ENCODE measurements at places on chromosomes 5 and 9. TPM values are rescaled to one million over a fixed set of nuclear protein-coding genes. Genes with fewer than 3 reads are reported as not detected.

- DNase-seq = no peak
These were observed 894 bp downstream of the FST start for GRCh38 chr5:53481159-53481886.

- no peak for DNase-seq
These were observed 34.9 kb upstream of the TEK start for GRCh38 chr9:27073841-27074728.

DNA sequence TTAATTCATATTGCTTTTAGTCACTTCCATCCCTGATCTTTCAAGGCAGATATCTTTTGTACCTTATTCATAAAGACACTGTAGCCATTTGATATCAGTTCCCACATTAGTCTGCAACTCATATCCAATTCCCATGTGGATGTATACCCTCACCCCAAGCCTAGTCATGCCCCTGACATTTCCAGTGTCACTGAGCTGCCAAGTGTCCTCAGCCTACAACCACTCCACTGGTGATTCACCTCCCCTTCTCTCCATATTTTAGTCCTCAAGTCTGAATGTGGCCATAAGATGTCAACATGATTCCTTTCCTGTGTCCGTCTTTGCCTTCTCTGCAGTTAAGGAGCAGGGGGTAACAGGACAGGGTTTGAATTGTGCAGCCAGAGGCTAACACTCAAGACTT, 346.9 kb downstream of the RAB3C start:
- no peak for DNase-seq

GDF9 gene
- 0.70 TPM for total RNA-seq

- DNase-seq = no peak
These were observed 305.7 kb downstream of the ACTL7B start for GRCh38 chr9:108550106-108550505.

DNA sequence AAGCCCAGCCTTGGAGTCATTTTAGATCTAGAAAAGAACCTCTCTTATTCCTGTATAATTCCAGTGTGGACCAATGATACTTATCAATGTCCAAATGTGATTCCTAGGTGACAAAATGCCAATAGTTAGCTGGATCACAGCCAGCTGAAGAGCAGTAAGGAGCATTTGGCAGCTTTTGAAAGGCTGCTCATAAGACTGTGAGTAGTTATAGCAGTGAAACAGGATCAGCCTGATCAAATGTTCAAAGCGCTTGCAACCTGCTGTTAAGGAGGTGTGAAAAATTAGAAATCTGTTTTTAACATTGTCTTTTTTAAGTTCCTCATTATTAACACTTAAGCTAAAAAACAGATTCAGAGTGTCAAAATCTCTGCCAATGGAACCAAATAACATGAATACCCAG, 85.1 kb downstream of the SSBP2 start:
- DNase-seq = no peak

DNA sequence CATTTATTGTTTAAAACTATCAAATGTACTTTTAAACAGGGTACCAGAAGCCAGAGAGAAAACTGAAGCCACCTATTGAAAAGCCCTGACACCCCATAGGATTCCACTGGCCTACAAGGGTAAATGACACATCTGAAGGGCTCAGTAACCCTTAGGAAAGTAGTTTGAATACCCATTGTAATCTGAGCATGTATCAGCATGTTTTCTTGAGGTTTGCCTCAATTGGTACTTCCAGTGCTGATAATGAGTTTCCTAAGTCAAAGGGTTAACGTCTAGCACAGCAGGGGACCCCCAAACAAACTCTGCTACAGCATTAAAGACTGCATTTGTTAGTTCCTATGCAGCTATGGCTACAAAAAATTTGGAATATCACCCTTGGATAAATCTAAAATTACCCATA, 657.1 kb downstream of the NR2F1-AS1 start:
- no peak for DNase-seq

GRCh38 chr9:12748016-12748415, 26.8 kb upstream of the LURAP1L start:
- no peak for DNase-seq

PLEKHG4B gene
- 0.55 TPM for total RNA-seq

IL9 gene
- total RNA-seq = not detected

GRCh38 chr9:20084125-20084524, 295.3 kb upstream of the SLC24A2 start:
- DNase-seq = no peak

DNA sequence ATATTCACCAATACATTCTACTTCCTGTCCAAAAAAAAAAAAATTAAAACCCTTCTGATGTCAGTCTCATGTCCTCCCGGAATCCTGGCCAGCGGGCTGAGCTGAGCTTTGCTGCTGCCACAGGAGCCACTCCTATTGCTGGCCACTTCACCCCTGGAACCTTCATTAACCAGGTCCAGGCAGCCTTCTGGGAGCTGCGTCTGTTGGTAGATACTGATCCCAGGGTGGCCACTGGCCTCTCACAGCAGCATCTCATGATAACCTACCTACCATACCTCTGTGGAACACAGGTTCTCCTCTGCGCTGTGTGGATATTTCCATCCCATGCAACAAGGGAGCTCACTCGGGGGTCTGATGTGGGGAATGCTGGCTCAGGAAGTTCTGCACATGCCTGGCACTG, 21.0 kb upstream of the NPM1 start:
- DNase-seq = no peak

ANKRD18A gene
- 21.0 TPM for total RNA-seq

DNA sequence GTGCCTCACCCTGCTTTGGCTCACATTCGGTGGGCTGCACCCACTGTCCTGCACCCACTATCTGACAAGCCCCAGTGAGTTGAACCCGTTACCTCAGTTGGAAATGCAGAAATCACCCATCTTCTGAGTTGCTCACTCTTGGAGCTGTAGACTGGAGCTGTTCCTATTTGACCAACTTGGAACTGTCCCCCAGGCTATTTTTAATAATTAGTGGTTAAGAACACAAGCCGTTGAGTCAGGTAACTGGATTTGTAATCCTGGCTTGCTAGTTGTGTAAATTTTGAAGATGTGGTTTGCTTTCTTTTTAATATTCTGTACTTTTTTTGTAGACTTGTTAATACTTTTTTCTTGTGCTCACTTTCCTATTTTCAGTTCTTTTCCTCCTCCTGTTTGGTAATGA, 81.2 kb downstream of the CNTLN start:
- no peak for DNase-seq

GRCh38 chr9:109307380-109308240, 13.2 kb downstream of the EPB41L4B start:
- DNase-seq = no peak

- DNase-seq = no peak
These were observed 45.2 kb downstream of the RNF180 start for GRCh38 chr5:64210866-64211265.

- no peak for DNase-seq
These were observed 222.2 kb upstream of the IRX1 start for GRCh38 chr5:3373391-3373790.

DNA sequence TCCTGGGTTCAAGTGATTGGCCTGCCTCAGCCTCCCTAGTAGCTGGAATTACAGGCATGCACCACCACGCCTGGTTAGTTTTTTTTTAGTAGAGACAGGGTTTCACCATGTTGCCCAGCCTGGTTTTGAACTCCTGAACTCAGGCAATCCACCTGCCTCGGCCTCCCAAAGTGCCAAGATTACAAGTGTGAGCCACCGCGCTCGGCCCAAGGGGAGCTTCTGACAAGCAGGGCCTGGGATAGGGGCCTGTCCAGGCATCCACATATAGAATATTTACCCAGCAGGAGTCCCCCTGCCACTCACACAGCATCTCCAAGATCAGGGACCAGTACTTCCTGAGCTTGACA, 10.1 kb downstream of the IRF1 start:
- DNase-seq = no peak

GRCh38 chr9:10525972-10526371, 86.8 kb downstream of the PTPRD start:
- no peak for DNase-seq

PCDHGA7 gene
- total RNA-seq = not detected

GRCh38 chr5:145944328-145944727, 8.0 kb downstream of the SH3RF2 start:
- no peak for DNase-seq

C5orf52 gene
- not detected for total RNA-seq

GRCh38 chr5:59725392-59725767, 168.1 kb downstream of the PDE4D start:
- DNase-seq = no peak

TTC23L gene
- 0.42 TPM for total RNA-seq

IL13 gene
- total RNA-seq = not detected

LRRC19 gene
- total RNA-seq = not detected

DNA sequence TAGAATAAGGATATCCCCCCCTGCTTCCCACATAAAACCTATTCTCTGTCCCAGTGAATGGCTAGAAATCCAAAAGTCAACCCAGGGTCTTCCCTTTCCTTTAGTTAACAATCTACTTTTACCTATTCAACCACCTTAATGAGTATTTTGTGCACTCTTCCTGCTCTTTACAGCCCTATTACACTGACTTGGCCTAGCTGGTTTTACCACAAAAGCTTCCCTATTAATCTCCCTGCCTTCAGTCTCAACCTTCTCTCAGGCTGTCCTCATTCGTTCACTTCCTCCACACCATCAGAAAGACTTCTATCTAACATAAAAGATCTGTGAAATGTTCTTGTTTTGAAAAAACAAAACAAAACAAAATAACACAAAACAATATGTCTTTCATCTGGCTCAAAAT, 16.2 kb downstream of the CTNNAL1 start:
- no peak for DNase-seq

DNA sequence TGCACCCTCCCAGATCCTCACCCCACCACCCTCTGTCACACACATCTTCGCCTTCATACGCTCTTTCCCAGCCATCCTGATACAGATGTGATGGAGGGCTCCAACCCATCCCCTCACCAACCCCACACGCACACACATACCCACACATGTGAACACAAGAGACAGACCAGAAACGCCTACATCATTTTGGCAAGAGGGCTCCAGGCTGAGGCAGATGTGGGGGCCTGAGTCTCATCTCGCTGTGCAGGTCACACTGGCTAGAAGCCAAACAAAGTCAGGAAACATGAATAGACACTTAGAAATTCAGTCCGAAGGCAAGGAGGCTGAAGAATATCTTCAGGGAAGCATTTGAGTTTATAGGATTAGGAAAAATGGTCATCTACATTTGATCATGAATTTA, 6.2 kb downstream of the PRDM12 start:
- DNase-seq = no peak

- no peak for DNase-seq
These were observed 651 bp downstream of the TRIM23 start for GRCh38 chr5:65623482-65623881.

SHB gene
- total RNA-seq = 0.65 TPM

NUDT12 gene
- total RNA-seq = 0.18 TPM

- no peak for DNase-seq
These were observed 92.8 kb downstream of the GABRG2 start for GRCh38 chr5:162160401-162160800.

GRCh38 chr5:6637022-6637421, 3.8 kb downstream of the SRD5A1 start:
- no peak for DNase-seq
